ENCODE measurements at places on chromosomes 11 and 22.

DNA sequence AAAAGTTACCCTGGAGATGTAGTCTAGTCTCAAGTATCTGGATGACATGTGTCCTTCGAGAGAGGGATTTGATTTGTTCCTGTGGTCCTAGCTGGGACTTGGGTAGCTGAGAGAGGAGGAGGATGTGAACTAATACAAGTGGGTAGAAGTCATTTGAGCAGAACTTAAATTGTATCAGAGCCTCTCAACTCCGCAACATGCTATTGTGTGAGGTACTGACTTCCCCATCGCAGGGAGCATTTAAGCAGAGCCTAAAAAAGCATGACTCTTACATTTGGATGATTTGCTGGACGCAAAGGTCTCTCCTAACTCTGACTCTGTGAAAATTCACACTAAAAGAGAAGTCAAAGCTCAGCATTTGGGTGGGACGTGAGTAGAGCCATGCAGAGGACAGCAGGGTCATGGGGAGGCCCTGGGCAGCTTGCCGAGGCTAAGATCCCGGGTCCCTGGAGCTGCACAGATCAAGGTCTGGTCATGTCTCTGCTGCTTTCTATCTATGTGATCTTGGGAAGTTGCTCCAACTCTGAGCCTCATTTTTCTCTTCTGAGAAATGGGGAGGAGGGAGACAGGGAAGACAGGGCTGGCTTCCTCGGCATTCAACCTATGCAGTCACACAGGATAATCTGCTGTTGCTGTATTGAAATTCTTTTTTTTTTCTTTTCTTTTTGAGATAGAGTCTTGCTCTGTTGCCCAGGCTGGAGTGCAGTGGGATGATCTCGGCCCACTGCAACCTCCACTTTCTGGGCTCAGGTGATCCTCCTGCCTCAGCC, 44.9 kb downstream of the CD82 start:
- DNase-seq, result no peak

DNA sequence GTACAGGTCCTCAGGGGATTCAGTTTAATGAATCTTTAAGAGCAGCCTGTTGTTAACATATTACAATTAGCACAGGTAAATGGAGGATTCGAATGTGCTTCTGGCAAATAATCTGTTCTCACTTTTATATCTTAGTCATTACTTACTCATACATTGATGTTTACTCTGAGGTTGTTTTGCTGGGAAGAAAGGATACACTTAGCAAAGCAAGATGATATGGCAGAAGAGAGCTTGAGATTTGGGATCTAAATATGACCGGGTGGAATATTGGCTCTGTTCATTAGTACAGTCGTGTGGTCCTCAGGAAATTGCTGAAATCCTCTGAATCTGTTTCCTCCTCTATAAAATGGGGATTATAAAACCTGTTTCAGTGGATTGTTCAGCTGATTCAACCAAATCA, 59.7 kb downstream of the SPON1 start:
- no peak for DNase-seq

- DNase-seq, result peak; percentile 39
Measured at GRCh38 chr11:67240576-67241389, 25.5 kb upstream of the GRK2 start.

DNA sequence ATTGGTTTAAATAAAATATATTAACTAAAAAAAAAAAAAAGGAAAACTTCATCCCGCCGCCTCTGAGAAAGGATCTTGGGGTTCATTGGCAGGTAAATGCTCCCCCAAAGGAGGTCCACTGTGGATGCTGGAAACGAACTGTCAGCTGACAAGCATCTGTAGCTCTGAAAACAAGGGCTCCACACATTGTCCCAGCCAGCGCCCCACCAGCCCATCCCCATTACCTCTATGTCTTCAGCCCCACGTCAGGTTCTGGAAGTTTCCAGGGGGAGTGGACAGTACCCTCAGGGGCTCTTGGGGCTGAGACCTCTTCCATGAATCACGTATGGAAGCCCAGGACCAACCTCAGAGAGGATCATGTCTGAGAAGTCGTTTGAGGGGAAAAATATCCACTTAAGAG, 66.4 kb upstream of the WNT7B start:
- DNase-seq, result no peak

- DNase-seq, result no peak
Measured at GRCh38 chr11:132549001-132549400, 983.3 kb downstream of the OPCML start.

GRCh38 chr11:128316541-128317227, 270.7 kb downstream of the ETS1 start:
- DNase-seq, result no peak

GRCh38 chr11:130487924-130488815, 39.7 kb downstream of the ADAMTS15 start:
- DNase-seq, result no peak

DNA sequence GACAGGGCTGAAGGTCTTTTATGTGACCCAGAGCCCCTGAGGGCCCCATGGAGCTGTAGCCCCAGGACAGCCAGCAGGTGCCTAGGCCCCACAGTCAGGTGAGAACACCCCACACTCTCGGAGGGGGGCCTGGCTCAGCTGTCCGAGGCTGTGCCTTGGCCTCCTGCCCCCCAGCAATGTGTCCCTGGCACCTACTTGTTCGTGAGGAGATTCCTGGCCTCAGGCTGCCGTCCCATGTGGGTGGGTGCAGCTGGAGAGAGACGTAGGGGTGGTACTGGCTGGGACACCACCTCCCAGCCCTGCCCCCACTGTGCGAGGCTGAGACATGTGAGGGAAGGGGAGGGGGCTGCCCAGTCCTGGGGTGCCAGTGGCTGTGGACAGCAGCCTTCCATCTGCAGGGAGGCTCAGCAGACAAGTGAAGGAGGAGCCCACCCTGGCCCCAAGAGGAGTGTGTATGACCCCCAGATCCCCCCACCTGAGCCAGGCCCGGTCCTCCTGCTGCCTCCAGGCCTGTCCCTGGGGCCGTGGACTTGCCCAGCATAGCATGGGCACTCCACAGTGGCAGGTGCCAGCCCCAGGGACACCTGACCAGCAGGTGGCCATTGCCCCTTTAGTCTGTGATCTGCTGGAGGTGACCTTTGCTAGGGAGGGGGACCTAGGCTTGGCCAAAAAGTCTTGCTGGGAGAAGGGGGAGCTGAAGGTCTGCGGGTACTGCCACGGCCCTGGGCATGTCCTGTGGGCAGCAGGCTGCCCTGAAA, 17.0 kb downstream of the IL17REL start:
- no peak for DNase-seq

DNA sequence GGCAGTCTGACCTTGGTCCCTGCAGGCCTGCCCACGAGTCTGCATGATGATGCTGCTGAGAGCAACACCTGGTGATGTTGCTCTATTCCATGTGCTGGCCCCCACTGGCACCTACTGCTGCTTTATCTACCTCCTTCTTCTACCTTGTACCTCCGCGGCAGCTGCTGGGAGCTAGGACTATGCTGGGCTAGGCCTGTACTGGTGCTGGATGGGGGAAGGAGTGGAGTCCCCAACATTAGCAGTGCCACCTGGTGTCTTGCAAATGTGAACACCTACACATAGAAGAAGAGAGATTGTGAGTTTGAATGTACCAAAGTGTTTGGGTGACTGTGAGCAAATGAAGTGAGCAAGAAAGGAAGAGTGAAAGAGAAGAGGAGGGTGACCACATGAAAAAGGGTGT, 30.5 kb downstream of the PTPN5 start:
- DNase-seq, result no peak

- DNase-seq, result no peak
Measured at GRCh38 chr11:107856981-107857517, 1.5 kb downstream of the SLC35F2 start.

DNA sequence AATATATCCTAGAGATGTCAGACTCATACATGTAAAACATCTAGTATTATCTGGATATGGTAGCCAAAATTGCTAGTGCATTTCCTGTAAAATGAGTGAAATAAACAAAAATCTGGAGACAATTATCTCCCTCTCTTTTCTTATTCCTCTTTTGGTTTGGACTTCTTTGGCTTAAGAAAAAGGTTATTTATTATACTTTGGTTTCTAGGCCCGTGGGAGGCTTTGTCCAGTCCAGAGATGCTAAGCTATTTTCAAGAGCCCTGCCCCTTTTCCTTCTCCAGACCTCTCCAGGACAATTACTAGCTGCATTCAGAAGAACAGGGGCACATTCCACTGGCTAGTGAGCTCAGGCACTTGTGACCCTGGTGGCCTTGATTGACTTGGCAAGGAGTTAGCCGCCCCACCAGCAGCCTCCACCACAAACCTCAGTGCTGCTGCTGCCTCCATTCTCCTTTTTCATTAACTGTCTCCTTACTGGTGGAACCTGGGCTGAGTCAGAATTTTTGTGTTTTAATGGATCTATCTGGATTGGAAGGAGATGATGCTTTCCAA, 747.3 kb upstream of the TENM4 start:
- DNase-seq, result no peak

DNA sequence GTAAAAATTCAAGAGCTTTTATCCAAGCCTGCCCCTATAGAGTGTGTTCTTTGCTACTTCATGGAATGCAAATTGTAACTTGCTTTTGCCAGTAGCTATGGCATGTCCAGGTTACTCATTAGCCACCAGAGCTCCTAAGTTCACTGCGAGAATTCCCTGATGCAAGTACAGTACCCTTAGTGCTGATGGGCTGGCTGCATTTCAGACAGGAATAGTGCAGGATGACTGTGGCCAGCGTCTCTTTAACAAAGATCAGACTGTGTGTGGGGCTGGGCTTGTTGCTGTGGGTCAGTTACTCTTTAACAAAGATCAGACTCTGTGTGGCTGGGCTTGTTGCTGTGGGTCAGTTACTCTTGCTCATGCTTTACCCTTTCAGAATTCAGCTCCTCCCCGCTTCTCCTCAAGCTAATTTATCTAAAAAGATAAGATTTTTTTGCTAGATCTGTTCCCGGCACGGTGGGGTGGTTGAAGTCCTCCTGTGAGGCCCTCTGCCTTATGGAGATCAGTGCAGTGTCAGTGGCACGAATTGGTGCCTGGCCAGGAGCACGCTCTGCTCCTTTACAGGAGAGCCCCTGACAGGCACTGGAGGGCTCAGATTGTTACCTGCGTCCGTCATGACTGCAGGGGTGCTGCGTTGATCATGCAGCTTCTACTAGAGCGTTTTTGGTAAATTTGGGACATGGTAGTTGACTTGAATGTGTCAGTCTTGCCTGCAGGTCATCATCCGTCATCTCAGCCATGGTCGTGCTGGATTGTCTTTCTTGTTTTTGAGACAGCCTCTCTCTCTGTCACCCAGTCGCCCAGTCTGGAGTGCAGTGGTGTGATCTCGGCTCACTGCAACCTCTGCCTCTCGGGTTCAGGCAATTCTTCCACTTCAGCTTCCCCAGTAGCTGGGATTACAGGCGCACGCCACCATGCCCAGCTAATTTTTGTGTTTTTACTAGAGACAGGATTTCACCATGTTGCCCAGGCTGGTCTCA, 27.0 kb downstream of the AP2A2 start:
- no peak for DNase-seq

GRCh38 chr11:32919338-32919737, 26.7 kb downstream of the QSER1 start:
- DNase-seq, result no peak

DNA sequence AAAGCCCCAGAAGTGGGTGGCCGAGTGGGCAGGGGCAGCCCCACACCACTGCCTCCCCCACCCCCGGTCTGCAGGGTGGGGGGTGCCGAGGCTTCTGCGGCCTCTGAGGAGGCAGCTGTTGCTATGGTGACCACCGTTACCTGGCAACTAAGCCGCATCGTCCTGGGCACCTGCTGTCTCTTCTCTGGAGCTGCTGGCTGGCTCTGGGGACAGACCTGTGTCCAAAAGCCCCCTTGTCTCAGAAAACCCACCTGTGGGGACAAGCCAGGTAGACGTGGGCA, 79.9 kb upstream of the PRR5 start:
- DNase-seq, result no peak

DNA sequence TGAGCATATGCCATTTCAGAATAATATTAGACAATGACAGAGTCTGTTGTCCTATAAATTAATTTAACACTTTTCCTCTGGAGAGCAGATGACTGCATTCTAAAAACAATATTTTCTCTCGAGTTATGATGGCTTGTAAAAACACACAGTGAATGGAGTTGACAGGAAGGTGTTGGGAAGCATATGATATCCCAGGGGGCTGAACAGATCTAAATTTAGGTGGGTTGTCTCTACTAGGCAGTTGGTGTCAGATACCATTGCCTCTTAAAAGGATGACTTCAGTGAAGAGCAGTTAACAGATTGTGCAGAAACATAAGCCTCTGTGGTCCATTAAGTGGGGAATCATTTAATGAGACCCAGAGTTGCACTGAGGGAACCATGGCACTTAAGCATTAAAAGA, 30.7 kb downstream of the SVIP start:
- no peak for DNase-seq

GRCh38 chr11:85826116-85826855, 15.3 kb upstream of the SYTL2 start:
- DNase-seq, result no peak

GRCh38 chr22:34849965-34850364, 216.0 kb upstream of the ISX start:
- DNase-seq, result no peak

DNA sequence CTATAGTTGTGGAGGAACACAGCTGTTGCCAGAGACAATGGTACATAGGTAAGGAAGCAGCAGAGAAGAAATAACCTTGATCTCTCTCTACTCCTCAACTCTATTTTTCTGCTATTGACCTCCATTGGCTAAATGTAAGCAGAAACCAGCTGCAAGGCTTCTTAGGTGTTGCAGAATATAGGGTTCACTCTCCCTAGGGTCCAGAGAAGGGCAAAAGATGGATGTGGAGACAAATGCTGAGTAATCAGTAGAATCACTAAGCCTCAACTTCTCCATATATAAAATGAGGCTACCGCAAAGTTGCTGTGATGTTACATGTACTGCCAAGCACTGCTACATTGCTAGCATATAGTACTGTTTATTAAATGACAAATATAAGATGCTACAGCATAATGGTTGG, 120.6 kb downstream of the PDE3B start:
- no peak for DNase-seq

- DNase-seq, result no peak
Measured at GRCh38 chr11:67119585-67120391, 725 bp downstream of the KDM2A start.

DNA sequence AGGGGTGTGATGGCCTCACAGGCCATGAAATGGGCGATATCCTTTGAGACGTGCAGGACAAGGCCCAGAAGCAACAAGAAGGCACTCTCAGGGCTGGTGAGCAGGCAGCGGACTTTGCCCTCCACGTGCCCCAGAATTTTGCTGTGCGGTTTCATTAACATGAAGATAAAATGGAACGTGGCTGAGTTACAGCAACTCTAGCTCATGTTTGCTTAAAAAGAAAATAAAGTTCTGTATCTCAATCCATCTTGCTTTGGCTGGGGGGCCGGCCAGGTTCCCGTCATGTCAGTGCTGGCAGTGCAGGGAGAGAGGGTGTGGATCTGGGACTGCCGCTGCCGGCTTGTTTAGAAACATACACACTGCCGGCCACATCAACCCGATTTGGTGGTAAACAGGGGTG, 370.1 kb downstream of the OPCML start:
- DNase-seq, result no peak
